ENCODE measurements at places on chromosomes 7 and 10. TPM values are rescaled to one million over a fixed set of nuclear protein-coding genes. Genes with fewer than 3 reads are reported as not detected.

Gene AS3MT
- total RNA-seq = not detected

Gene BICC1
- total RNA-seq = 11.8 TPM

DNA sequence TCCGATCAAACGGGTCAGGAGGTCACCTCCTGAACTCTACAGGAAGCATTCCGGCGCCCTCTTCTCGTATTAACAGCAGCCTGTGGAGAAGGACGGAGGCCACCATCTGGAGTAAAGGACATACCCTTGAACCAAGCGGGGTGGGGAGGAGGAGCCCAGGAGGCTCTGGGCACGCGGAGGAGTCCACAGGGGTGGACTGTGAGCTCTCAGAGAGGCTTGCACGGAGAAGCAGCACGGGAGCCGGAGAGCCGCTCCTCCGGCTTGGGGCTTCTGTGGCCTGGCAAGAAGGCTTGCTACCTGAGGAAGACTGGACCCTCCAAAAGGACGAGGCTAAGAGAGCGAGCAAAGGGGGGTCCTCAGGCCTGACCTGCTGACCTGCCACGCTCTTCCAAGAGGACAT, 77.9 kb downstream of the MAD1L1 start:
- no peak for DNase-seq

GRCh38 chr7:155799514-155799913, 12.7 kb downstream of the SHH start:
- DNase-seq = no peak

DNA sequence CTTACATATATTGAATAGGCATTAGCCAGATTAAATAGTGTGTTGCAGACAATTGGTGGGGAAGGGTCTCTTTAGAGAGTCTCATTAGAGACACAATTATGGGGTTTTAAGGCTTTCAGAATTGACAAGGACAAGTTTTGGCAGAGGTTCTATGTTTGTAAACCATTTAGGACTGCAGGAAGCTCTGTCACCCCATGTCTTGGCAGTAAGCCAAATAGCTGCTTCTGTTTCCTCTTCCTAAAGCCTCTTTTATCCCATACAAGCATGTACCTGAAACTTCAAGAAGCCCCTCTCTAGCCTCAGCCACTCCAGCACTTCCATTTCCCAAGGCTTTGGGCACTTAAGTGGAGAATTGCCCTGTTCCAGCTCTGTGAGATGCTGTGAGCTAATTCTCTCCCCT, 21.8 kb upstream of the LRRC4 start:
- DNase-seq = peak; percentile 34

- no peak for DNase-seq
Measured at GRCh38 chr7:151813445-151813844, 63.5 kb downstream of the PRKAG2 start.

All from H4 (cell line).